ENCODE measurements at places on chromosomes 12 and 14.

GRCh38 chr12:128571906-128572810 lies 251.6 kb downstream of the SLC15A4 start:
- DNase-seq, result no peak

- peak; percentile 61 for DNase-seq
Measured at GRCh38 chr14:53953002-53953827, 3.4 kb downstream of the BMP4 start.

DNA sequence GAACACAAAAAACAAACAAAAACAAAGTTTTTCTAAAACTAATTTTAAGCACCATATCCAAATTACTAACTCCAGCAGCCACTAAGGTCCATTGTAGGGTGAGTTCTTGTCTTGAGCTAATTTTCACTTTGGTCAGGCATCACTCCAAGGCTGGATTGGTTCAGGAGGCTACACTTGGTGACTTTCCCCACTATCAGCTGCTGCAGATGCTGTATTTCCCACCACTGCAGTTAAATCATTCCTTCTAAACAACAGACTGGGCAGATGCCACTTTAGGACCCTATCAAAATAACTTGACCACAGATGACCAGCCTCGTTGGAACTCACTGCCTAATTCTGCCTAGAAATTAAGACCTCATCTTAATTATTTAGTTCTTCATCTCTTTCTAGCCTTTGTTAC lies 140.5 kb downstream of the SLC16A7 start:
- DNase-seq, result no peak

DNA sequence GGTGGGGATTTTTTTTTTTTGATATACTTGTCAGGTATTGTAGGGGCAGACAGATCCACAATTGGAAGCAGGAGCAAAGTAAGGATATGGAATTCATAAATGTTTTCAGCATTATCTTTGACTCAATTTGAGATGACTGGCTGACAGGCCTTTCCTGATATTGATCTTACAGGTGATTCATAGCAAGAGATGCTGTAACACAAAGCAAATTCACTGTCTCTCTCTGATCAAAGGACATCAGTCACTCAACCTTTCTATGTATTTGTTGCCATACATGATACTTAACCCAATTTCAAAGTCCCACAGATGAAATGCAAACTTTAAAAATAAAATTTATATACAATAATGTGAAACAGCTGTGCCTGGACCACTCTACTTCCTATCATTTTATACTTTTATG lies 1506.9 kb downstream of the AACS start:
- no peak for DNase-seq

GRCh38 chr12:103791350-103791920 lies 49.6 kb downstream of the NT5DC3 start:
- DNase-seq, result no peak

GRCh38 chr12:16012117-16012516 lies 101.0 kb downstream of the DERA start:
- peak; percentile 60 for DNase-seq

DNA sequence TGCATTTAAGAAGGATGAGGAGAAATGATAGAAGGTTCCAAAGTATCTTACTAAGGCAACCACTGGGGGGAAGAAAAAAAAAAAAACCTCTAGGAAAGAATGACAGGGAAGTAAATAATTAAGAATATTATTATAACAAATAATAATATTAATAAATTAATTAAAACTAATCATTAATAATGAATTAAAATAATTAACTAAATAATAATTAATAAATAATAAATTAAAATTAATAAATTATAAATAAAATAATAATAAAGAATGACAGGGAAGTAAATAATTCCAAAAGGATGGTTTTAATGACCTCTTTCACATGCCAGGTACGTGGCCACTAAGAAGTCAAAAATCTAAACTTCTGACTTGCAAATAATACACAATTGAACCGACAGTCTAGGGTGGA lies 9.9 kb downstream of the DBX2 start:
- no peak for DNase-seq

- DNase-seq, result no peak
Measured at GRCh38 chr14:22476887-22477286, 112.1 kb downstream of the DAD1 start.

DNA sequence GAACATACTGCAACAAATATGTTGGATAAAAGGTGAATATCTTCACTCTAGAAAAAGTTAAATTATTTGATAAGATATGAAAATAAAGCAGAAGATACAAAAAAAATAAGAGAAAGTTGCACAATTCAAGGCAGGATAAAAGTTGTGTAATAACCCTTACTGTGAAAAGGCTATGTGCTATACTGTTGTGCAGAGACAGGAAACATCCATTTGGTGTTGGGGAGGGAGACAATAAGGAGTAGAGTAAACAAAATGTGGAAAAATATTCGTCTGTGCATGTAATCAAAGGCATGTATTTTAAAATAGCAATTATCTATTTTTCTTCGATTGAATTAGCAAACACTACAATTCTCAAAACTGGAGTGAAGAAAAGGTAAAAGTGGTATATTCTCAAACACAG lies 34.8 kb downstream of the PTHLH start:
- no peak for DNase-seq

- peak; percentile 36 for DNase-seq
Measured at GRCh38 chr14:100104523-100105300, 39.5 kb downstream of the EVL start.

- no peak for DNase-seq
Measured at GRCh38 chr12:130198026-130198662, 35.9 kb downstream of the FZD10 start.

DNA sequence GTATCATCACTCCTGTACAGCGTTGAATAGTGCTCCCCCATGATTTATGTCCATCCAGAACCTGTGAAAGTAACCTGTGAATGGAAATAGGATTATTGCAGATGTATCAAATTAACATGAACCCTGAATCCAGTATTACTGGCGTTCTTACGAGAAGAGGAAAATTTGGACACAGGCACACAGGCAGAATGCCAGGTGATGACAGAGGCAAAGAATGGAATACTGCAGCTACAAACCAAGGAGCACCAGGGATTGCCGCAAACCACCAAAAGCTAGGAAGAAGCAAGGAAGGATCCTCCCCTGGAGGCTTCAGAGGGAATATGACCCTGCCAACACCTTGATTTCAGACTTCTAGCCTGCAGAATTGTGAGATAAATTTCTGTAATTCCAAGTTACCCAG lies 113.5 kb upstream of the EGLN3 start:
- DNase-seq, result peak; percentile 31

DNA sequence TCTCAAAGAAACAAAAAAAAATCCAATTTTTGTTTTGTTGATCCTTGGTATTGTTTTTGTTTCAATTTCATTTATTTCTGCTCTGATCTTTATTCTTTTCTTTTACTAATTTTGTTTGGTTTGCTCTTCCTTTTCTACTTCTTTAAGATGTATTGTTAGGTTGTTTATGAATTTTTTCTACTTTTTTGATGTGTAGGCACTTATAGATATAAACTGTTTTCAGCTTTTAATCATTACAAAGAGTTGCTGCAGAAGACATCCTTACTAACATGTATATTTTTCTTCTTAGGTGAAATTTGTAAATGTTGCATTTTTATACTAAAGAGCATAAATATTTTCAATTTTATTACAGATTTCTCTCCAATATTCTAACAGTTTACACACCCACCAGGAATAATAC lies 69.8 kb downstream of the KNTC1 start:
- DNase-seq, result no peak

GRCh38 chr14:65957631-65958205 lies 528.5 kb upstream of the CCDC196 start:
- DNase-seq, result no peak

- no peak for DNase-seq
Measured at GRCh38 chr14:35855876-35856481, 29.8 kb downstream of the BRMS1L start.

DNA sequence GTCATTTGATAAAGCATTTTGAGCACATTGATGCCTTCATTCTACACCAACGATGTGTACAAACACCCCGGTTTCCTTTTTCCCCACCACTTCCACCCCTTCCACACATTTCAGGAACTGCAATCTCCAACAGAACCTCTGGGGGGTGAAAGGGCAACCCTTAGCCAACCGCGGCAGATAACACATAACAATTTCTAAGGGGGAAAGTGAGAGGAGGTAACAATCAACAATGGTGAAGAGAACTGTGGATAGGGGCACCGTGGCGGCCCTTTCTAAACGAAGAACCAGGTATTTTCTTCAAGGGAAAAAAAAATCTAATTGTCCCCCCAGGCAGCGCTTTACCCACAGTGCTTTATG lies 1.1 kb downstream of the KITLG start:
- no peak for DNase-seq

DNA sequence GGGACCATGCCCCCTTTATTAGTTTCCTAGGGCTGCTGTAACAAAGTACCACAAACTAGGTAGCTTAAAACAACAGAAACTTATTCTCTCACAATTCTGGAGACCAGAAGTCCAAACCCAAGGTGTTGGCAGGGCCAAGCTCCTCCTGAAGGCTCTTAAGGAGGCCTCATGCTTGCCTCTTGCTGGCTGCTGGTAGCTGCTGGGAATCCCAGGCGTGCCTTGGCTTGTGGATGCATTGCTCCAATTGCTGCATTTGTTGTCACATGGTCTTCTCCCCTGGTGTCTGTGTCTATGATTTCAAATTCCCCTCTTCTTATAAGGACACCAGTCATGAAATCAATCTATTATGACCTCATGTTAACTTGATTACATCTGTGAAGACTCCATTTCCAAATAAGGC lies 11.2 kb downstream of the SLC17A8 start:
- no peak for DNase-seq

DNA sequence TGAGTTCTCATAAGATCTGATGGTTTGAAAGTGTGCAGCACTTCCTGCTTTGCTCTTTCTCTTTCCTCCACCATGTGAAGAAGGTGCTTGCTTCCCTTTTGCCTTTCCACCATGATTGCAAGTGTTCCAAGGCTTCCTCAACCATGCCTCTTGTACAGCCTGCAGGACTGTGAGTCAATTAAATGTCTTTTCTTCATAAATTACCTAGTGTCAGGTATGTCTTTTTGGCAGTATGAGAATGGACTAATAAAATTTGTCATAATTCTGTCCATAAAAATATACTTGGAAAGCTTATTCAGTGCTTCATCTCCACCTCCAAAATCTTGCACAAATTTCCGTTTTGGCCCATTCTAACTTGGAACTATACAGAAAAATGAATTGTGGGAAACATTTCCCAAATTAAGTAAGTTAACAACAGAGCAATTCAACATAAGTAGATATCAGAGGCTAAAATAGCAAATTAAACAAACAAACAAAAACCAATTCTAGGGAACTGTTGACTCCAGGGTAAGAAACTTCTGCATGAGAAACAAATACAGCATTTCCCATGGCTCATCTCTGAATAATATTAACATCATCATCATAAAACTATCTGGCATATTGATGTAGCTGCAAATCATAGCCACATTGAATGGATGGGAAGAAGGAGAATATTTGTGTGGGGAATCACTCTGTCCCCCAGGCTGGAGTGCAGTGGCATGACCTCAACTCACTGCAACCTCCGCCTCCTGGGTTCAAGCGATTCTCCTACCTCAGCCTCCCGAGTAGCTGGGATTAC lies 459.5 kb upstream of the FAR2 start:
- DNase-seq, result no peak

GRCh38 chr12:2974560-2974971 lies 15.4 kb downstream of the TEAD4 start:
- DNase-seq, result no peak

GRCh38 chr12:130266751-130267150 lies 70.9 kb upstream of the PIWIL1 start:
- DNase-seq, result no peak

DNA sequence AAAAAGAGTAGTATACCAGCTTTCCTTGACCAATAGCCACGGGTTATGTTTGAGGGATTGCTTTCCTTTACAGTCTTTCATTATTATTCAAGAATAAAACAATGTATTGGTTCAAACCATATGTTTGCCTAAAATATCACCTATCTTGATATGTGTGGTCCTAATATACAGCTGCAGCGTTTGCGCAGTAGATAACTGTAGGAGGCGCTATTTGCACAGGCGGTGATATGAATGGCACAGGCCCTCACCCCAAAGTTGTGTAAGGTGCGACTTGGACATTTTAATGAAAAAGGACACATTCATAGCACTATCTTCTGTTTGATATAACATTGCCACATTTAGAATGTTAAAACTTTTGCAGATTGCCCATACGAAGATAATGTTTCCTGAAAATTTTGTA lies 298.4 kb downstream of the TRHDE start:
- DNase-seq, result no peak

- no peak for DNase-seq
Measured at GRCh38 chr12:110560946-110561345, 22.2 kb downstream of the PPTC7 start.

- no peak for DNase-seq
Measured at GRCh38 chr14:86027144-86027543, 497.2 kb downstream of the FLRT2 start.

All from fibroblast of the conjunctiva (primary cell).